ENCODE measurements at places on chromosomes 6 and 20.

DNA sequence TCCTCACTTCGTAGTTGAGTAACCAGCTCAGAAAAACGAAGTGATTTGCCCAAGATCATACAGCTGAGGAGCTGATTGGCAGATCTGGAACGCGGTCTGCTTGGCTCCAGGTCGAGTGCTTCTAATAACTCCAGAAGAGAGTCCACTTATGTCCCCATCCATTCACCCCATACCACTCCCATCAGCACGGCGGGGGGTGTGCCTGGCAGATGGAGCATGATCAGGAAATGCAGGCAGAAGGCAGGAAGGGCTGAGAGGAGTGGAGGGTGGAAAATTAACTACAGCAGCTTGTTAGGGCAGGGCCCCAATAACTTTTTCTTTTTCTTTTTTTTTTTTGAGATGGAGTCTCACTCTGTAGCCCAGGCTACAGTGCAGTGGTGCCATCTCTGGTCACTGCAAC is 15.0 kb downstream of the FITM2 start:
- DNase-seq = no peak

DNA sequence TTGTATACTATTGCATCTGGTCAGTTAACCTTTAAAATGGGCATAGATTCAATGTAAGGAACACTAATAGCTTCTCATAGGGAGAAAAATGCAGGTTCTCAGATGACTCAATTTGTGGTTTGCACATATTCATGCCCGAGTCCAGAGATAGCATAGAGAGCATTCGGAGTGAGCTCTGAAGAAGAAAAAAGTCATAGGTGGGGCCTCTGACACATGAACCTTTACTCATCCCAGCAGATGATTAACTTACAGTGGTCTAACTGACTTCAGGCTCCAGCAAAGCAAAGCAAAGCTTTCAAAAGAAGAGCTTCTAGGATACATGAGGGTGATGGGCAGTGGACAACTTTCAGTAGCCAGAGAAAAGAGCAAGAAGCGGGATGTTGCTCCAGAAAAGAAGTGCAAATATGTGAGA is 55.3 kb upstream of the BTN3A2 start:
- DNase-seq = peak; percentile 58

GRCh38 chr6:125332664-125333063 is 30.9 kb upstream of the HDDC2 start:
- DNase-seq = no peak

DNA sequence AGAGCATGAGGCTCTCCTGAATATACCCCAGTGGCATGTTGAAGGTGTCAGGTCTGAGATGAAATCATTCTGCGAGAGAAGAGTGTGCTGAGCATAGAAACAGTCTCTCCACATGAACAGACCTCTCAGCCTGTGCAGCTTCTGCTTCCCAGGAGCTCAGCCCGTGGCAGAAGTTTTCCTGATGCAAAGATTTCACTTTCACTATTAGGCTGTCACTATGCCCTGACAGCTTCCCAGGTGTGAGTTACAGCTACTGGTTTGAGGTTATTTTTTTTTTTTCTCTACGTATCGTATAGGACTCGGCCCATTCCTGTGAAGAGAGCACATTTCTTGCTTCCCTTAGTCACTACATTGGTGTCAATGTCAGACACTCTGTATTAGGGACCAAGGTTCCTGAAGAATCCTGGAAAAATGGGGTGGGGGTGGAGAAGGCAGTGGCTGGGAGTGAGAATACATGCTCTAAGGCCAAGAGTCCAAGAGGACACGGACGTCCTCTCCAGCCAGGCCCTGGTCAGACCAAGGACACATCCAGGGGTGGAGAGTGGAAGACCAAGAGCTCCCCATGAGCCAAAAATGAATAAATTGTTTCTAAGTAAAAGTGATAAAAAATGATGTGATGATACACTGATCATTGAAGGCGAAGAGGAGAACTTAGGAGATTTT is 121.2 kb upstream of the AKAP12 start:
- DNase-seq = no peak

DNA sequence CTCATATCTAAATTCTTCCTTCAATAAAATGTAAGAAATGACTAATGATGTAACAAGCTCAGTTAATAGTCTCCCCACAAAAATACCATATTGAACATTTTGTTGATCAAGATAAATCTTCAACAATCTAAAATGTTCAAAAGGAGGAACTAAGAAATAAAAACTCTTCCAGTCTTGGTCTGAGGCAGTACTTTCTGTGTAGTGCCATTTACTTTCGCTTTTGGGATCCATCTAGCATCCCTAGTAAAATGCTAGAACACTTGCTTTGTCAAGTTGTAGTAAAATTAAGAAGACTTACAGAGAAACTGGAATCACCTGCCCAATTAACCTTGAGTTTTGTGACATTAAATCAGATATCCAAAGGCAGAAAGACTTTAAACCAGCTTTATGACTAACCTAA is 246.4 kb downstream of the KHDRBS2 start:
- peak; percentile 2 for DNase-seq

GRCh38 chr20:63126876-63127699 is 88.8 kb downstream of the YTHDF1 start:
- no peak for DNase-seq

GRCh38 chr20:40497899-40498691 is 190.9 kb downstream of the MAFB start:
- peak; percentile 98 for DNase-seq

All from NB4 (cell line).